ENCODE measurements at places on chromosomes 11 and 22.

GRCh38 chr11:95680169-95680929 is 109.2 kb downstream of the FAM76B start:
- no peak for DNase-seq

- DNase-seq, result no peak
Observed at GRCh38 chr11:132051704-132052103, 681.3 kb downstream of the NTM start.

GRCh38 chr11:116173506-116173905 is 599.3 kb downstream of the BUD13 start:
- no peak for DNase-seq

DNA sequence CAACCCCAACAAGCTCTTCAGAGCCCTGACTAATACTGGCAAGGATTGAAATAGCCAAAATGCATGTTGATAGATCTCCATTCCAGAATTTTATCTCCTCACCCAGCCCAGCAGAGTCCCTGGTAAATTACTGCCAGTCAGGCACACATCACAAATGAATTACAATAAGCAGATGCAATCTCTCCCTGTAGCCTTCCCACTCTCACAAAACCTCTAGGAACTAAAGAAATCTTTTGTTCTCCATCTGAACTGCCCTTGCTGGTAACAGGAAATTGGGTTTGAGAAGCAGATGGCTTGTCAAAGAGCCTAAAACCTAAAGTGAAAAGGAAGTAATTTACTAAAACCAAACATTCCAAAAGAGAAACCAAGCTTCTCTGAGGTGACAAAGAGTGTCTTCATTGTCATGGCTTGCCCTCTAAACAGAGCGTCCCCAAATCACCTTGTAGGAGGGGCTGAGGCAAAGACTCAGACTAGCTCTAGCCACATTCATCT is 59.5 kb downstream of the FAM168A start:
- DNase-seq, result peak; percentile 40

DNA sequence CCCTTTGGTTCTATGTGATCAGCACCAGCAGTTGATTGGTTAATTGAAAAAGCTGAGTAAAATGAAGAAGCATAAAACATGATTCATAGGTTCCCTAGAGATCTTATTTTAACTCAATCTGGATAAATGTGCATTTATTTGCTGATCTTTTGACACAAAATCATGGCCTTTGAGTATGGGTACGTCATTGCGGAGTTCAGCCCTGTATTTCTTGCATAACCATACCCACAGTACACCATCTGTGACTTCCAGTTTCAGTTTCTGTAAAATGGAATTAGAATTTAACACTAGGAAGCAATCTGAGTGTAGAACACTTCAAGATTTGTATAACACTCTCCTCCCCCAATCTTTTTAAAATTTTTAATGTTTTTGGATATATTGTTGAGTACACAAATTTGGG is 358.2 kb downstream of the DDX10 start:
- DNase-seq, result no peak

- no peak for DNase-seq
Observed at GRCh38 chr11:12045914-12046635, 37.6 kb upstream of the DKK3 start.

DNA sequence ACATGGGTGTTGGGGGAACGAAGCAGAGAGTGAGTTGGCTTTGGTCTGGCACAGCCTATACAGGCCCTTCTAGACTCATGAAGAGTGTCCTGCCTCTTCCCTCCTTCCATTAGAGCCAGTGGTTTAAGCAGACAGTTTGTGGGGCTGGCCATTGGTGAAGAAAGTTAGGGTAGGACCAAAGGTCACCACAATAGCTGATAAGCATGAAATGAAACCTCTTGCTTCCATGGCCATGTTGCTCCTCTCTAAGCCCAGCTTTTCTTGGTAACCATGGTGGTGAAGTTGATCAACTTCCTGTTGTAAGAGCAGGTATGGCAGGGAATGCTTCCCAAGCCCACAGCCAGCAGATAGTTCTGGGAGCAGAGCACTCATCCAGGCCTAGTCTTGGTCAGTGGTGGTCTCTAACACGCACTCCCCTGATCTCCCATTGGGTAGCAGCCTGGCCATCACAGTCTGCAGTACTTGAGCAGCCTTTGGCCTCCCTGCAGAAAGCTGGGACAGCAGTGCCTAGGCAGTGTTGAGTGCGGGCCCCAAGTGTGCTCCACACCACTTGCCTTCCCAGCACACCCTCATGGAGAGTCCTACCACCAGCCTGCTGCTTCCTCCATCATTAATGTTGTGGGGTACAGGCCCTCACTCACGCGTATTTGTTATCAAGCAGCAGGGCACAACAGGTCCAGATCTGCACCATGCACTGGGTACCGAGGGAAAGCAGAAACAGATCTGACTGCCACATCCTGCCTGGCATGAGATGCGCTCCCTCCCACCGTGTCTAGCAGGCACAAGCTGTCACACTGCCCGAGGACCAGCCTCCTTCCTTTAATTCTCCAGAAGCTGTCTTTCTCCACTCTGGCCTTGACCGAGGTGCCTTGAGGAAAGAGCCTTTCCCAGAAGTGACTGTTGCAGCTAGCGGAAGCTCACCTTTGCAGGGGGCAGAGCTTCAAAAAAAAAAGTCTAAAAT is 65.8 kb upstream of the SUSD2 start:
- no peak for DNase-seq

- DNase-seq, result no peak
Observed at GRCh38 chr11:128867277-128867676, at the start of gene KCNJ1. TSS of gene KCNJ1 (minus strand) at chr11:128867296. CDS start at chr11:128840243, 27,053 bp downstream.

DNA sequence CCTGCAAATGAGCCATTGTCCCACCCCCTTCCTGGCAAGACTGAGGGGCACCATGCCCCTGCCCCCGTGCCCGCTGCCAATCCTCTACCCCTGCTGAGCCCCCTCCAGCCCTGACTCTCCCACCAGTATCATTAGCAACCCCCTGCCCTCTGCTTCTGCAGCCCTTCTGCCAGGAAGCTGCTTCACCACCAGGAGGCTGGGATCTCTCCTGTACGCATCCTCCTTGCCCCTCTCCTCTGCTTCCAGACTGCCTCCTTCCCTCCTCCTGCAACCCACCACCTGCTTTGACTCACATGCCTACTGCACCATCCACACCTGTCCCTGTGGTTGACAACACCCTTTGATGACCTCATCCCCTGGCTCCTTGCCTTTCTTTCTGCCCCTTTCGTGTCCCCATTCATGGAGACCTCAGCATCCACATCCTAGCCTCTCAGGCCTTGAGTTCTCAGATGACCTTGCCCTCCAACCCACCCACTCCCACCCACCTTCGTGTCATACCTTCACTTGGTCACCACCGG is 13.4 kb upstream of the PNPLA3 start:
- no peak for DNase-seq

GRCh38 chr11:29251738-29252137 is 765.1 kb downstream of the KCNA4 start:
- no peak for DNase-seq

DNA sequence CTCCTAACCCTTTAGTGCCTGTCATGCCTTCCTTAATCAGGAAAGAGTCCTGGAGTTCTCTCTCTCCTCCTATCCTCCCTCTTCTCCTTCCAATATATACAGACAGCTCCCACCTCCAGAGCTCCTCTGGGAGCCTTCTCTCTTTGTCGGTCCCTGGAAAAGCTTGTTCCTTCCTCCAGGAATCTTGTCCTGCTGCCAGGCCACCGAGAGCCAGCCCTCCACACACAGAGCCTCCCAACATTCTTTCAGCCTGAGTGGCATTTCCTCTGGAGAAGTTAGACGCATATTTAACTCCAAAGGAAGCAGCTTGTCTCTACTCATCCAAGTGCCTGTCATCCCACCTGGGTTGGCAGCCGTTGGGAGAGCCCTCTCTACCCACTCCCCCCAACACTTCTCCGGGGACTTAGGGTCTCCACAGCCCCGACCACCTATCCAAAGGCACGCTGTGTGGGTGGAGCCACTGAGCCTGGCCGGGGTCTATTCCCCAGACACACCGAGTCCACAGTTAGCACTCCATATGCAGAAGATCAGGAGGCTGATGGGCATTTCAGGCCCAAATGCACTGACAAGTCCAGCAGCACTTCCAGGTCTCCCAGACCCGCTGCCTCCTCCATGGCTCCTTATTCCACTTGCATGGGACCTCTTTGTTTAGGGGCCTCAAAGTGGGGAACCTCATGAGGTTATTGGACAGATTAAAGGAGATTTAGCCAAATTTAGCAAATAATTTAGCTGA is 31.1 kb downstream of the DKK3 start:
- DNase-seq, result no peak

- DNase-seq, result no peak
Observed at GRCh38 chr11:19220903-19221724, 19.3 kb upstream of the CSRP3 start.

DNA sequence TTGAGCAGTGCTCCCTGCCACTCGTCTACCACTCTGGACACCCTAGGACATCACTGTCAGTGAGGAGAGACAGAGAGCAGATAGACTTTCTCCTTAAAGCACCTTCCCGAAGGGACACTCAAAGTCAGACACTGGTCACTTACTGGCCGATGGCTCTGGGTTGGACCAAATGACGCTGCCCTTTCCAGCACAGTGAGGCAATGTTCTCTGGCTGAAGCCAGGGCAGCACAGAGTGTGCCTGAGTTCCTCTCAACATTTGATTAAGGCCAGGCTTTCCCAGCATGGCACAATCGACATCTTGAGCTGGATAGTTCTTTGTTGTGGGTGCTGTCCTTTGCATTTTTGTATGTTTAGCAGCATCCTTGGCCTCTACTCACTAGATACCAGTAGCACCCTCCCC is 206.2 kb downstream of the CSNK2A3 start:
- no peak for DNase-seq

DNA sequence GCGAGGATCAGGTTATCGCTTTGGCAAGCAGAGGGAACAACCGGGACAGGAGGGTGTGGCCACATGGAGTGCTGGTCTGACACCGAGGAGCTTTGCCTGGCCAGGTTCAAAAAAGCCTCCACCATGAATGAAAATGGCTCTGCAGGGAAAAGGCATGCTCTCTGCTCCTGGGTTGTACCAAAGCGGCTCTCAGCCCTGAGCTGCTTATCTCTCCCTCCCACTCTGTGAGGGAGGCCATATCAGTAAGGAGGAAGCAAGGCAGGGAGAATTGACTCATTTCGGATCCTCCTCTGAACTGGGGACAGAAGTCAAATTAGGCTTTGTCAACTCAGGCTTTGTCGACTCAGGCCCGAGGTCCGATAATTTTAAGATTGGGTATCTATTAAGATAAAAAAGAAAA is 82.9 kb upstream of the CRTAM start:
- DNase-seq, result peak; percentile 96

GRCh38 chr22:38203090-38203810 is 1.5 kb downstream of the MAFF start:
- DNase-seq, result no peak

GRCh38 chr11:27640954-27641353 is 59.3 kb downstream of the BDNF start:
- DNase-seq, result no peak

- DNase-seq, result no peak
Observed at GRCh38 chr11:48193876-48194275, 22.7 kb upstream of the OR4B1 start.

- DNase-seq, result no peak
Observed at GRCh38 chr11:69040581-69041260, 8.0 kb upstream of the TPCN2 start.

GRCh38 chr11:1842149-1843097 is 3.6 kb downstream of the TNNI2 start:
- DNase-seq, result peak; percentile 58

GRCh38 chr22:44289414-44290171 is 23.2 kb downstream of the SHISAL1 start:
- DNase-seq, result no peak

- DNase-seq, result peak; percentile 36
Observed at GRCh38 chr11:117074119-117074518, 24.1 kb downstream of the SIK3 start.

- no peak for DNase-seq
Observed at GRCh38 chr11:84103096-84103495, 816.9 kb upstream of the CCDC90B start.

GRCh38 chr11:66626926-66627325 is 10.5 kb downstream of the RBM14 start:
- DNase-seq, result no peak

DNA sequence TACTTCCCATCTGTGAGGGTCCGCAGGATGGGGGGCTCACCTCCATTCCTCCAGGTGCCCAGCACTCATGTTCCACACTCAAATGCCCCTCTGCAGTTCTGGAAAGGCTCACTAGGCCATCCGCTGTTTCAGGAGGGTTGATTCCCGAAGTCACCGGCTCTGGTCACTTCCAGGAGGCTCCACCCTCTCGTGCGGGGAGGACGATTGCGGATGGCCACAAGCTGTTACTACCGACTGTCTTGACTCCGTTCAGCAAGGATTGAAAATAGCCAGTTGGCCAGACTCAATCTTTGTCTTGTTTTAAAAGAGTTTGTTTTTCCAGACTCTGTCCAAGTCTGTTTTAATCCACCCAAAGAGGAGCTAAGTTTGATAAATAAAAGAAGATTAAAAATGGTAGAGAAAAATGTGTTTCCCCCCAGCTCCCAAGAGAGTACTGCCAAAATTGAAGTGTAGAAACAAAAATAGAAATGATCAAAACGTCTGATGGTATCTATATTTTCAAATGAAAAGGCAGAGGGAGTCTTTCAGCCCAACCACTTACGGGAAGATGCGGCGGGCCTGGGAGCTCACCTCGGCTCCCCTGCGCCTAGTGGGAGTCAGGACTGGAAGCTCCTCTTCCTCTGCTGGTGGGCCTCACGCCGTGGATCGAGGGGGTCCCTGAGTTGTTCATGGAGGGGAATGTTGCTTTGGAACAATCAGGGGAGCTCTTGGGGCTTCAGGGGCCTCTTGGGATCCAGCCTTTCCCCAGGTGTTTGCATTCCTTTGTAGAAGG is 1280.8 kb downstream of the BRD1 start:
- no peak for DNase-seq

- no peak for DNase-seq
Observed at GRCh38 chr22:23906641-23907040, 12.5 kb downstream of the MIF start.

GRCh38 chr22:22110548-22111266 is 128.1 kb upstream of the TOP3B start:
- peak; percentile 64 for DNase-seq

GRCh38 chr11:57359896-57360690 is 20.9 kb downstream of the PRG3 start:
- DNase-seq, result no peak

GRCh38 chr11:5240056-5240455 is 5.8 kb upstream of the HBD start:
- peak; percentile 13 for DNase-seq

GRCh38 chr11:113448316-113448677 is 26.9 kb downstream of the DRD2 start:
- no peak for DNase-seq

- DNase-seq, result no peak
Observed at GRCh38 chr11:2678396-2678795, 21.4 kb downstream of the KCNQ1OT1 start.

- DNase-seq, result no peak
Observed at GRCh38 chr11:13064593-13064992, 55.5 kb downstream of the RASSF10 start.

DNA sequence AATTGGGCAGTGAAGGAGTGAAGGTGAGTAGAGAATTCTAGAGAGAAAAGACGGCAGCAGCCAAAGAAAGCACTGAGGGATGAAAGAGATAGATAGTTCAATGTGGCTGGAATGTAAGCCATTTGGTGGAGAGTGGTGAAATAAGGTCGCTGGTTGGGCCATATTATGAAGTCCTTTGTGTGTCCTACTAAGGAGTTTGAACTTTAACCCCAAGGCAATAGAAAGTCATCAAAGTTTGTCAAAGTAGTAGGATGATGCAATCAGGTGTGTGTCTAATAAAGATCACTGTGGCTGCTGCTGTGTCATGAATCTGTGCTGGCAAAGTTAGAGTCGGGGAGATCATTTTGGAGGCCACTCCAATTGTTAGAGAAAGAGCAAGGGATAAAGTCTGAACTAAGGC is 18.7 kb downstream of the RNF121 start:
- no peak for DNase-seq

GRCh38 chr22:37103151-37103550 is 6.4 kb downstream of the TMPRSS6 start:
- DNase-seq, result no peak

GRCh38 chr11:115745066-115745465 is 240.9 kb upstream of the CADM1 start:
- DNase-seq, result no peak
